ENCODE measurements at places on chromosomes 6 and 20. TPM values are rescaled to one million over a fixed set of nuclear protein-coding genes. Genes with fewer than 3 reads are reported as not detected.
A peak's percentile ranks its signal among the peaks of the same experiment; 100 is the strongest.

DNA sequence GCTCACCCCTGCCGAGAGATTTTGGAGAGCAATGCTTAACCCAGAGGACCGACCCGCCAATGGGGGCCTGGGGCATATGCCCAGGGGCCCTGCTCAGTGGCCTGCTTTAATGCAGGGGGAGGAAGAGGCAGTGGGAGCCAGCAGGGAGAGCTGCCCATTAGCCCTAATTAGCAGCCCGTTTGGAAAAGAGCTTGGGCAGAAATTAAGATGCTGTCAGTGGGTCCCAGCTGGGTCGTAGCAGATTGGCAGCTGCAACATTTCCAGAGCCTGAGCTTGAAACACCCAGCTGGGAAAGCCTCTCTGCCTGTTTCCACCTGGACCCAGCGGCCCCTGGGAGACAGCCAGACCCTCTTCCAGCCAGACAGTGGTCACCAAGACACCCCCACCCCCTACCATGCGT is 39.5 kb downstream of the CD40 start:
- ATAC-seq: no peak

GRCh38 chr6:51535327-51535726 is 552.1 kb downstream of the PKHD1 start:
- no peak for ATAC-seq

NKAPL gene
- 0.12 TPM for total RNA-seq

CST3 gene
- 292 TPM for total RNA-seq

GRCh38 chr20:63913768-63914167 is 18.8 kb downstream of the DNAJC5 start:
- ATAC-seq: no peak

EIF6 gene
- 256 TPM for total RNA-seq

DNA sequence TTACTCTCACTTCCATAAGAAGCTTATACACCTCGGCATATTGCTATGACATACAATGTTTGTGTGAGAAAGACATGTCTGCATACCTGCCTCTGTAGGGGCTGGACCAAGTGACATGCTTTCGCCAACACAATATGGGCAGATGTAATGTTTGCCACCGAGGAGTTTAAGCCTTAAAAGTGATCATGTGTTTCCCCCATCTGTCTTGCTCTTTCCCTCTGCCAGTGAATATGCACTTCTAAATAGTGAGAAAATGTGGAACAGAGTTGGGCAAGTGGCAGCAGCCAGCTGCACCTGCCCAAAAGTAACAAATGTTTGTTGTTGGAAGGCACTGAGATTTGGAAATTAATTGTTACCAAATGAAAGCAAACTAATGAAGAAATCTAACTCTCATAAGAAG is 274.8 kb upstream of the BTBD3 start:
- no peak for ATAC-seq

DNA sequence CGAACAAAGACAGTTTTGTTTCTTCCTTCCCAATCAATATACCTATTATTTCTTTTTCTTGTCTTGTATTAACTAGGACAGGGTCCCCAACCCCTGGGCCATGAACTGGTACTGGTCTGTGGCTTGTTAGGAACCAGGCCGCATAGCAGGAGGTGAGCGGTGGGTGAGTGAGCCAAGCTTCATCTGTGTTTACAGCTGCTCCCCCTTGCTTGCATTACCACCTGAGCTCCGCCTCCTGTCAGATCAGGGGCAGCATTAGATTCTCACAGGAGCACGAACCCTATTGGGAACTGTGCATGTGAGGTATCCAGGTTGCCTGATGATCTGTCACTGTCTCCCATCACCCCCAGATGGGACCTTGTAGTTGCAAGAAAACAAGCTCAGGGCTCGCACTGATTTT is 151.9 kb downstream of the CDKAL1 start:
- ATAC-seq: no peak

DNA sequence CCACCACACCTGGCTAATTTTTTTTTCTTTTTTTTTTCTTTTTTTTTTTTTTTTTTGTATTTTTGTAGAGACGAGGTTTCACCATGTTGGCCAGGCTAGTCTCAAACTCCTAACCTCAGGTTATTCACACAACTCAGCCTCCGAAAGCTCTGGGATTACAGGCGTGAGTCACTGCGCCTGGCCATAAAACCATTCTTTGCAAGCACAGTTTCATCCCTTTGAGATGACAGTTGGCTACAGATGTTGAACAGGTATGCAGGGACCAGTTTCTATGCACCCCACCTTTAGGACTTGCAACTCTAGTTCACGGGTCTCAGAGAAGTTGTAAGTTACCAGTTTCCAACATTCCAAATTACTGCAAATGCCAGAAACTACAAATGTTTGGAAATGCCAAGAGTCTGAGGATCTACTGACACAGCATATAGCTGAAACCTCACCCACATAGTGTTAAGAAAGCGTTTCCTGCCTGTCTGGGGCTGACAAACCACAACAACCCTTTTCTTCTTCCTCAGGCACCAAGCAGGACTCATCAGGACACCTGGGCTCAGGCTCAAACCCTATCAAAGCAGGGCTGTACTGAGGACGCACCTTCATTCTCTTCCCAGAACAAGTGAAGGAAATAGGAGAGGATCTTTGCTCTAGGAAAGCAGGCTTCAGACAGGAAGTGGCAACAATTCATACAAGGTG is 22.9 kb downstream of the ARHGAP18 start:
- ATAC-seq: peak; percentile 50

PRL gene
- total RNA-seq: not detected

SMLR1 gene
- total RNA-seq: not detected

DNA sequence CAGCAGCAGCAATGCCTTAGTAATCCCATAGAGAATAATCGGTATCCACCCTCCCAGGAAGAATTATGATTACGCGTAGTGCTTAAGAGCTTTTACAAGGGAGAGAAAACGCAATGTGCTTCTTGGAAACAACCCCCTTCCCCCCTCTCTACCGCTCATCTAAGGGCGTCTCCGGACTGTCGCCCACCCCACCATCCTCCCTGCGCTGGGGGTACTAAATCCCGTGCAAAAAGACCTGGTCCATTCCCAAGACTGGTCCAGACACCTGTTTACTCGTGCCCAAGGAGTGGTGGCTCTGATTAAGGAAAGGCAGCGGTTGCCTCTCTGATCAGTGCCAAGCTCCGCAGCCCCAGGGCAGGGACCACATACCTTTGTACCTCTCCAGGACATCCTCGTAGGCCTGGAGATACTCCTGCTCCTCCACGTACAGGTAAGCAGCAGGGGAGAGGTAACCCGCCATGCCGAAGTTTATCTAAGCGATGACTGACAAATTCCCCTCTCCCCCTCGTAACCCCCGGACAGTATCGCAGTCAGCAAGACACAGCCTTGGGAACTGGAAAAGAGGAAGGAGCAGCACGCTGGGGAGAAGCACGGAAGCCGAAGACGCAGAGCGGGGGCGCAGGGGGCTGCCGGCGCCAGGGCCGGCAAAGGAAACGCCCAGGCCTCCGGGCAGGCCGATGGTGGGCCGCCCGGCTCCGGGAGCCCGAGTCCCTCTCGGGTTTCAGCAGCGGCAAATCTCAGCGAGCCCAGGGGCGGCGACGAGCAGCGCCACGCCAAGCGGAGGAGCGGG is 112.0 kb upstream of the BEND6 start:
- ATAC-seq: no peak

AHCY gene
- total RNA-seq: 138 TPM

CALHM4 gene
- total RNA-seq: not detected

DNA sequence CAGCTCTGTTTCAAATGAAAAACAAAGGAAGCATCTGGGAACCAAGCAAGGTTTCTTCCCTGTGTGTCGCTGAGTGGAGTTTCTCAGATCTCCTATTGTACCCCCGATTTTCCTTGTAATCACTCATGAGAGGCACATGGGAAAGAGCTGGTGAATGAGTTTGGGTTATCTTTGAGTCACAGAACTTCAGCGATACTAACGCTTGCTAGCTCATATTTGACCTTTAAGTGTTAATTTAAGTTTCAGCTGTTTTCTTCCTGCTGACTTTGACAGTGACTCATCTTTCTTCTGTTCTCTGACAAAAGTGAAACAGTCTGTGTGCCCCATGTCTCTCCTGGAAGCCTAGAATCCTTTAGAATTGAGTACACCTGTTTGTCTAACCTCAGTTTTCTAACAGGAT is 261.1 kb upstream of the RGS17 start:
- ATAC-seq: no peak

DNMT3B gene
- total RNA-seq: 0.84 TPM

HLA-DQB2 gene
- 0.64 TPM for total RNA-seq

ZNF391 gene
- 1.4 TPM for total RNA-seq

- peak; percentile 14 for ATAC-seq
Observed at GRCh38 chr6:13398421-13398994, 70.2 kb upstream of the TBC1D7 start.

- no peak for ATAC-seq
Observed at GRCh38 chr6:158595223-158595622, 35.3 kb downstream of the TMEM181 start.

GRCh38 chr20:47161411-47161810 is 195.1 kb downstream of the ZMYND8 start:
- no peak for ATAC-seq

DNA sequence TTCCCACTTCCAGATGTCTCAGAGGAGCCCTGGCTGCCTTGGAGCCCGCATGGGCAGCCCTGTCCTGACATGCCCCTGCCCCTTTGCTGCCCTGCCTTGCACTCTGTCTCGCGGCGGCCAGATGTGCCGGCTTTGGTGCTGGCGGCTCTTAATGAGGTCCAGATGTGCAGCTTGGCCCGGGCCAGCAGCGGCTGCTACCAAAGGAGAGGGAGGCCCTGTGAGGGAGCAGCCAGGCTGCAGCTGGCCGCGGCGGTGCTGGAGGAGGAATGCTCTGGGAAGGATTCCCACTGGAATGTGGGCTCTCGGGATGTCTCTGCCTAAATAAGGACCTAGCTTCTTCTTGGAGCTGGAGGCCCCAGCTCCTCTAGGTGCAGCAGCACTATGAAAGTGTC is 72.4 kb downstream of the FGD2 start:
- ATAC-seq: peak; percentile 66

CRIP3 gene
- 0.28 TPM for total RNA-seq

- ATAC-seq: no peak
Observed at GRCh38 chr6:75414445-75415021, 79.1 kb downstream of the FILIP1 start.

PRDM13 gene
- total RNA-seq: not detected

MCM3 gene
- total RNA-seq: 30.3 TPM

COL9A3 gene
- 1.5 TPM for total RNA-seq

DNA sequence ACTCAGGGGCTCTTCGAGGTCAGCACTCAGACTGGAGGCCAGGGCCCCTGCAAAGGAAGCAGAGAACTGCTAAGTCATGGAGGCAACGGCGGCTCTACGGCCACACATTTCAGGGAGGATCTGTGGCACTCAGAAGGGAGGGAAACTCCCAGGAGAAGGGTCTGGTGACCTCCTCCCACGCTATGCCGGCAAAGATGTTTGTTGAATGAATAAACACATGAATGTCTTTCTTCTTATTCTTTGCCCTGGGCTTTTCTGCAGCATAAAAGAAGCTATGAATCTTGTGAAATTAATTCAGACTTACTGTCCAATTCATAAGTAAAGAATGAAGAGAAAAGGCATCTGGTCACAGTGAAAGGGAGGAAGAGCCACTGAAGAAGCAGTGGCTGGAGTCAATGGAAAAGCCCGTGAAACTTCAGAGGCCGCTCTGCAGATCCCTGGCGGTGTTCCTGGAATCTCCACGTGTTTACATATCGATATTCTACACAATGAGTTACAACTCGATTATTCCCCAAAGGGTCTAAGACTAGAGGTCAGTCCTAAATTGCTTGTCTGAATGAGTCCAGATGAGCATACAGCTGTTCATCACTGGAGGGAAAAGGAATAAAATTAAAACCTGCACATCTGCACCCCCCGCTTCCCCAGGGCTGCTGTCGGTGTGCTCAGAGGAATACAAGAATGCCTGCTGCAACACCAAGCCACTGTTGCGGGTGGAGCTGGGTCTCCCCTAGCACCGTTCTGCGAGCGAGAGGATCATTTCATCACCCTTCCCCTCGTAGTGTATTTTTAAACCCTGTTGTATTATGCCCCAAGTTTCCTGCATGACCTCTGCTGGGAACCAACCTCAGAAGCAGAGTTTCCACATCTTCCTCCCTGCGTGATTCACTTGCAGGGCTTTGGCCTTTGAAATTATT is 25.6 kb downstream of the INSM1 start:
- ATAC-seq: no peak

DNA sequence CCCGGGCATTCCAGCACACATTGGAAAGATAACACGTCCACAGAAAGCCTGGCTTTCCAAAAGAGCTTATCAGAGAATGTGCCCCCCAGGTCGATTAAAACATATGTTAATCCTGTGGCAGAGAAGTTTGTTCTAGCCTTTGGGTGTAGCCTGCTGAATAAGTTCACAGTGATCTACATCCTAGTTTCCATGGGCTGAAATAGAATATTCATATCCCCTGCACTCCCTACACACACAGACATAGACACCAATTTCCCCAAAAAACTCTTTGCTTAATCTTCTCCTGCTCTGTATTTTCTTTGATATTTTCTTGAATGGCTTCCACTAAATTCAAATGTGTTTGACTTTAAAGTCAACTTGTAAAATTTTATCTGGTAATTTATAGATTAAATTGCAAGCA is 1.6 kb downstream of the LPA start:
- no peak for ATAC-seq

B3GAT2 gene
- total RNA-seq: not detected

DNA sequence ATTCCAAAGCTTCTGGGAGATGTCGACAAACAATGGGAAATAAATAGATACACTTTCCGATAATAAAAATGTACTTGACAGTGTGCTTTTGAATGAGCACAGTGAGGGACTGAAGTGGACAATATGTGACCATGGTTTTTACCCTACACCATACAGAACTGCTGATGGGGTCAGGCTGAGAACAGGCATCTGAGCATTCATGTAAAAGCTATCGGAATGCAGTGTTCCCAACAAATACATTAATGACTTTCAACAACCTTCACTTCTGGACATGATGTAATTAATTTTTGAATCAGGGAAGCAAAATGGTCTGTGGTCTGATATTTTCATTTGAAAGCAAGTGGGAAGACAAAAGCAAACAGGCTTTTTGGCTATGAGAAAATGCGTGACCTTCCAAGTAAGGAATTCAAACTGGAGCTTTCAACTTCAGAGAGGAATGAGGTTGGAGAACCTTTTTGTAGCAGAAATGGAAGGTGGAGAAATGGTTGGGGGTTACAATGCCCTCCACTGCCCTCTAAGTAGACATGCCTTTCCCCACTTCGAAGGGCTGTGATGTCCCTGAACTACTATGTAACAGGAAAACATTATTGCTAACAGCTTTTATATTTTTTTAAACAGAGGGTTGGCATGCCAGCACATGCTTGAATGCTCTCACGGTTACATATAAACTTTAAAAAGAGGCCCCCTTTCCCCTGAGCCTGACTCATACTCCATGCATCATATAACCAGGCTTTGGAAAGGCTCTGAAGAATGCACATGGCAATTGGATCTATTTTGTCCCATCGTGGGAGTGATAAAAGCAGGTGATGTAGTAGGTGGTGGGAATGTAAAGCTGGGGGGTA is 203.5 kb upstream of the CITED2 start:
- ATAC-seq: peak; percentile 28

MOXD1 gene
- total RNA-seq: 31.4 TPM
